ENCODE measurements at places on chromosomes 3 and 15.

GRCh38 chr3:185353823-185354614, 8.9 kb upstream of the MAP3K13 start:
- DNase-seq: peak; percentile 47

GRCh38 chr15:50051811-50052419, 67.1 kb downstream of the ATP8B4 start:
- no peak for DNase-seq

- DNase-seq: no peak
Measured at GRCh38 chr15:99970891-99971430, 237.7 kb upstream of the LYSMD4 start.

DNA sequence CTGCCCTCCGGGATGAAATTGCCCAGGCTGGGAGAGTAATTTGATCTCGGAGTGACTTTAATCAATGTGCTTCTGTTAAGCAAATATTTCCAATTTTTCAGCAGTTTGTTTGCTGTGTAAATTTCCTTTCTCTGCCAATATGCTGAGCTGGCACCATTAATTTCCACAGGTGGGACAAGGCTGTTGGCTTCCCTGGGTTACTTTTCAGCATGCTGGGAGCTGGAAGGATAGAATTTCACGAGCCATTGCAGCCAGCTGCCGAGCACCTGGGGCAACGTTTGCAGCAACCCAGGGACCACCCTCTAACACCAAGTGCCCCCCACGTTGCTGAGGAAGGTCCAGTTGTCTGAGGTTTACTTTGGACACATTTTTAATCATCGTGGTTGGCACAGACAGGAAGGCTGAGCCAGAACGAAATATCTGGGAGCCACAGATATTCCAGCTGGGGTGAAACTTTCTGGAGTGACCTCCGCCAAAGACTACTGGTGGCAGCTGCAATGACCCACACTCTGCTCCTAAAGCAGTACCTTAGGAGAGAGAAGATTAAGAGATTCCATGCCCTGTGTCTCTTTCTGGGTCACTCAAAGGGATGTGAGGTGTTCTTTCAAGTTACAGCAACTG, 293.3 kb upstream of the RGMA start:
- no peak for DNase-seq

GRCh38 chr3:123371426-123371825, 77.5 kb downstream of the ADCY5 start:
- DNase-seq: no peak

DNA sequence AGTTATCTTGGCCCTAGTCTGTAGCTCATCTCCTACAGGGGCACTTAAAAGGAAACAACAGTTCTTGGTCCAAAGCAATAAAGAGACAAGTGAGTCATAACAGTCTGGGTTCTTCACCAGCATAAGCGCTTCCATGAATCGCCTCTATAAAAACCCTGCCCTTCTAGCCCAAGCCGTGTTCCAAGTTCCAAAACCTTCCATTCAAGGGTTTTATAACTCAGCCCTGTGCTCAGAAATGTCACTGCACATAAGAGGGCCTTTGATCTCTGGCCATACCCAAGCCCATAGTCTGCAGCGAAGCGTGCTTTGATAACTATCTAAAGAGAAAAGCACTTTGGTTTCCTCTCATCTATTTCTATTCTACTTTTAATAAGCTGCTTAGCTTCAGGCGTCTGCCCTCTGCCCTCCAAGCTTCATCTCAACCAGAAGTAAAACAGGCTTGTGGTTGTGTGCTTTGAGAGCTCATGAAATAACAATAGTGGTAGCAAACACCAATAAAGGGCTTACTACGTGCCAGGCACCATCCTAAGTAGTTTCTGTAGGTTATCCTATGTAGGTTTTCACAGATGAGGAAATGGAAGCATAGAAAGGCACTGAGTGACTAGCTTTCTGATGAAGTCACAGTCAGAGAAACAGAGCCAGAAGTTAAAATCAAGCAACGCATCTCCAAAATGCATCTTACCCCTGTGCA, 64.0 kb upstream of the AKAP13 start:
- DNase-seq: no peak

DNA sequence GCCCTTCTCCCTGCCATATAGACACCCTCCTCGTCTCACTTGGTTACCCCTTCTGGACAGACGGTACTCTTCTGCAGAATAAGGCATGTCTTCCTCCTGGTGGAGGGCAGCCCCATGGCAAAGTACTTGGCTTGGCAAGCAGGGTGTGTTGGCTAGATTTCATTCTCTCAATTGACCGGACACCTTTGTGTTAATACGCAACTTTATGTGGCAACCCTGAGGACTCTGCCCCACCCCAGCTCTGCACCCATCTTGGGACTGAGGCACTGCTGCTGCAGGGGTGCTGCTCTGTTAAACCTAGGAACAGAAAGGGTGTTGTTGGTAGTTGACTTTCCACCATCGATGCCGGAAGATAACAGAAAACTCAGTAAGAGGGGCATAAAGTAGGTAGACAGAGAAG, 55.2 kb downstream of the PTPRG start:
- no peak for DNase-seq

DNA sequence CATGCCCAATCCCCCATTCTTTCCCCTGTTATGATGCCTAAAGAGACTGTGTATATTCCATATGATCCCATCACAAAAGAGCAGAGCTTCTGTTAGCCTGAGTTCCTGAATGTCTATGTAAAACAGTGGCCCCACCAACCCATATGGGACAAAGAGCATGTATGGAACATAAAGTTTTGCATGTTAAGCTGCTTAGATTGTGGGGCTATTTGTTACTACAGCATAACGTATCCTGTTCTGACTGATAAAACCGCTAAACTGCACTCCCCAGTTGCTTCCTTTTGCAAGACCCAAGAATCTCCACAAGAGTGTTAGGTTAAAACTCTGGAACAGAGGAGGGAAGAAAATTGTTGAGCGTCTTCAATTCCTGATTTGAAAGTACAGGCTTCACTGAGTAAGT, 154.8 kb downstream of the ALDH1A2 start:
- DNase-seq: no peak

GRCh38 chr3:100438623-100438974, 37.3 kb downstream of the LNP1 start:
- DNase-seq: no peak

- DNase-seq: no peak
Measured at GRCh38 chr3:192042116-192042515, 581.2 kb downstream of the PYDC2 start.

- DNase-seq: no peak
Measured at GRCh38 chr3:178850450-178851190, 221.0 kb downstream of the ZMAT3 start.

DNA sequence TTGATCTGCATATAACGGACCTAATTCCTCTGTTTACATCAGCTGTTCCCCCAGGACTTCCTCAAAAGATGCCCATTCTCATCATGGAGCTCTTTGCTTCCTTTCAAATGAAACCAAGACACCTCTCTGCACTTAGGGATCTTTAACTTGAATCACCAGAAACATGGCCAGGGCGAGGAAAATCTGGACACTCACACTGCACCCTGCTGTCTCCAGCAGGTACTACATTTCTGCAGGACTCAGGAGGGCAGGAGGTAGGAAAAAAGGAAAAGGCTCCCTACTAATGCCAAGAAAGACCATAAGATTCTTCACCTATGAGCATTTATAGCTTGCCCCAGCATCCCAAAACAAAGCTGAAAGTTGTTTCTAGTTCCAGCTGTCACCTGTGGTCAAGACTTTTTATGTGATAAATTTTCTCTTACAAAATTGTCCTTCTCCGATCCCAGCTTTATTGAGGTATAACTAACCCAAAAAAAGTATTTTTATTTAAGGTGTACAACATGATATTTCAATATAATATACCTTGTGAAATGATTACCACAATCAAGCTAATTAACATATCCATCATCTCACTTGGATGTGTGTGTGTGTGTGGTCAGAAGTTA, 87.3 kb upstream of the C15orf61 start:
- DNase-seq: no peak

Measured in progenitor cell of endocrine pancreas (in vitro differentiated cells).